Psoas muscle (tissue), 8 donors: ENCODE measurements at places on chromosomes 7 and 10. TPM values are rescaled to one million over a fixed set of nuclear protein-coding genes. Genes with fewer than 3 reads are reported as not detected.

DNA sequence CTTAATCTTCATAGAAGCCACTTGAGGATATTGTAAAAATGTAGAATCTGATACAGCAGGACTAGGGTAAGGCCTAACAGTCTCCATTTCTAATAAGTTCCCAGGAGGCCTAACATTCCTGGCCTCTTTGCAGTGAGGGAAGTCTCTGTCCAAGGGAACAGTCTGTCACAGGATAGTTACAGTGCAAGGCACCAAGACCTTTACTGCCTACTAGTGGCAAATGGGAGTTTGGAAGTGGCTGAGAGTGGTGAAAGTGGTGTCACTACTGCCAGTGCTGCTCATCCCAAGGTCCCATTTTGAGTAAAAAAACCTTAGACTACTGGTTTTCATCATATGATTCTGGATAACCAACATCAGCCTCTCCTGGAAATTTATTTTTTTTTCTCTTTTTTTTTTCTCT, 619.5 kb upstream of the SEMA3D start:
- no peak for DNase-seq

Gene SEC61G
- 67.8 TPM for total RNA-seq

Gene CALD1
- total RNA-seq, result 59.5 TPM

Gene LRRN3
- total RNA-seq, result 0.46 TPM

Gene FOXI2
- total RNA-seq, result not detected

DNA sequence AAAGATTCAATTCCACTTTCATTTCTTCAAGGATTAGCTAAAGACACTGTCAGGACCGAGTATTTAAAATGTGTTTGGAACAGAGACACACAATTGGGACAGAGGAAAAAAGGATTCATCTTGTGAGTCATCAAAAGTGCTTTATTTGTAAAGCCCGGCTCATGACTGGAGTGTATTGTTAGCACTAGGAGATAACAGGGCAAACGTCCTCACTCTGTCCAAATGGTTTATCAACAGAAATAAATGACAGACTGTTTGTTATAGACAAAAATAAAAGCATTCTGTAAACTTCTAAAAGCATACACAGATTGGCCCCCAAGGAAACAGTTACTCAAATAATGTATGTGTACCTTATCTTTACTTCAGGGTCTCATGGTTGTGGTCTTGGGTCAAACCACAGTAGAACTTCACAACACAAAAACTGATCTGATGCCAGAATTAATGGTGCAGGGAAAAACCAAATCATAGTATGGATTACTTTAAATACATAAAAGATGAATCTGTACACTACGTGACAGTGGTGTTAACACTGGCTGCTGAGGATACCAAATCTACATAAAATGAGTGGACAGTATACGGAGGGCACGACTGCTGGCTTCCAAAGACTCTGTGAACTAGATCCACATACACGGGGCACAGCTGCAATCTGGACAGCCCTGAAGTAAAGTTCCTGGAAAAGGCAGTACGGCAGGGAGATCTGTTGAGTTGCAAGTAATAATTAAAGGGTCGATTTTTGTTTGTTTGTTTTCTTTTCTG, 179.4 kb downstream of the PIP4K2A start:
- DNase-seq, result no peak

Gene SLC29A4
- 3.3 TPM for total RNA-seq

DNA sequence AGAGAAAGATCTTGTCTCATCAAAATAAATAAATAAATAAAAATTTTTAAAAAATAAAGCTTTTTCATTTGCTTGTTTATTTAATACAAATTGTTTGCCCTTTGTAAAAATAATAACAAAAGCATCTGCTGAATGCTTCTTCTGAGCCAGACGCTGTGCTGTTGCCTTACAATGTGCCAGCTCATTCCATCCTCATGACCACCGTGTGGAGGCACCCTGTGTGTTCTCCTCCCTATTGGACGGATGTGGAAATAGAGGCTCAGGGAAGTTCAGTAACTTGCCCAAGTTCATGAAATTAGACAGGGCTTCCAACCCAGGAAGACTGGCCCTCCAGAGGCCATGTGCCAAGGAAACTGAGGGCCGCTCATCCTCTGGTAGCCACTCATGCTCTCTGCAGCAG, 120.6 kb downstream of the SH3PXD2A start:
- DNase-seq, result no peak

- DNase-seq, result no peak
Measured at GRCh38 chr10:32923849-32924248, 34.2 kb downstream of the ITGB1 start.

DNA sequence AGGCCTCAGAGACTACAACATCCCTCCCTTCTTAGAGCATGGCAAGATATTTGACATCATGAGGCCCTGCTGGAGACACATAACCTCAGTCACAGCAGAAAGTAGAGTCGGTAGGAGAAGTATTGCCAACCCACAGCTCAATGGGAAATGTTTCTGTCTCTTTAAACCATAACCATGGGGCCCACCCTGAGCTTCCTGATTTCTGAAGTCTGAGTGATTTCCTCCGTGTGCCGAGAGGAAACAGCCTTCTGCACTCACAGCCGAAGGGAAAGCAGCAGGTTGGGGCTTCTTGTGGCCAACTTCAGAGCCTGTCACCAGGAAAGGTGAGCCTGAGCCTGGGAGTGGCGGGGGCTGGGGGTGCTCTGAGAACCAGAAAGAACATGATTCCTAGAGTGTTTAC, at the start of gene GIMAP1:
Gene GIMAP1, plus strand, starts transcription at position 246 of the 400 bp plus-strand sequence. CDS start 2,435 bp downstream, outside the sequence.
- DNase-seq, result peak; percentile 18

GRCh38 chr7:108345710-108346336, 110.4 kb downstream of the NRCAM start:
- no peak for DNase-seq

Gene CNOT4
- total RNA-seq, result 32.0 TPM

DNA sequence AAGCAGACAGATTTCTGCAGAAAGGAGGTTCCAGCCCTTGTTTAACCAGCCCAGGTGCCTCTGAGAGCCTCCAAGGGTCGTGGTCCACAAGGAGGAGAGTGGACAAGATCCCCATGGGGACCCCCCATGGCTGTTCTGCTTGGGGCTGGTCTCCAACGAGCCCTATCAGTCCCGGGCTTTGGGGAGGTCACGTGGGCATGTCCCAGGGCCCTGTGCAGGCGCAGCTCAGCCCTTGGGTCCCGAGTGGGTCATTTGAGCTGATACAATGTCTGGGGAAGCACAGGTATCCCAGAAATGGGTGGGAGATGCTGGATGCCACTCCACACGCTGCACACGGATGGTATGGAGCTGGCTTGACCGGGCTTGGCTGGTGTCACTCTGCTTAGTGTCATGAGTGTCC, 57.8 kb downstream of the NPTX2 start:
- DNase-seq, result no peak

- DNase-seq, result no peak
Measured at GRCh38 chr7:24899905-24900304, 80.1 kb downstream of the OSBPL3 start.
